MG63 (cell line): ENCODE measurements at places on chromosomes 3 and 15.

GRCh38 chr15:77033729-77034671 is 36.9 kb downstream of the TSPAN3 start:
- no peak for DNase-seq

DNA sequence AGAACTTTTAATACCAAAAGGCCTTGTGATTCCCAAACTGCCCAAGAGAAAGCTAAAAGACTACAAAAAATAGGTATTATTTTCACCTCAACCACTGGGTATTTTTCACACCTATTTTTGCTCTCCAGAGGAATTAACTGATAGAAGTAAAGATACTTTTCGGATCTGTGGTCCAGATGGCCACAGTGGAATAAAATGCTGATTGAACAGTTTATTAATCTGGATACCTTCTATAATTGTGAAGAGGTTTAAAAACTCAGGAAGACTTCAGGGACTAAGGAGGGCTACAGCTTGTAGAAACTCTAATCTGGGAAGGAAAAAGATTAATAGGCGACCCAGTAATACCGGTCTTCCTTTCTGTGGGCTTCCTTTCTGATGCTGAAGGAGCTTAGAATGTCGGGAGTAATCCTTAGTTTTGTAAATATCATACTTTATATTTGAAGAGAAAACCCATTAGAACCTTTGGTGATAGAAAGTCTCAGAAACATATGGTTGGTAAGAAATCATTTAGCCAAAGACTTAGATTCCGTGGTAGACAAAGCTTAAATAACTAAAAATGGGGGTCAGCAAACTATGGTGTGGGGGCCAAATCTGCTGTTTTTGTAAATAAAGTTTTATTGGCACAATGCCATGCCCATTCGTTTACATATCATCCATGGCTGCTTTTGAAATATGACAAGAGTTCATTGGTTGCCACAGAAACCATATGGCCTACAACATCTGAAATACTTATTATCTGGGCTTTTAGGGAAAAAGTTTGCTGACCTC is 47.8 kb downstream of the TTC23 start:
- no peak for DNase-seq

- DNase-seq, result no peak
These were observed 828.0 kb upstream of the DPPA4 start for GRCh38 chr3:110165370-110165743.

- no peak for DNase-seq
These were observed 323.8 kb upstream of the DNAJC19 start for GRCh38 chr3:181313335-181313734.

- DNase-seq, result no peak
These were observed 33.4 kb downstream of the RPN1 start for GRCh38 chr3:128617270-128617556.

DNA sequence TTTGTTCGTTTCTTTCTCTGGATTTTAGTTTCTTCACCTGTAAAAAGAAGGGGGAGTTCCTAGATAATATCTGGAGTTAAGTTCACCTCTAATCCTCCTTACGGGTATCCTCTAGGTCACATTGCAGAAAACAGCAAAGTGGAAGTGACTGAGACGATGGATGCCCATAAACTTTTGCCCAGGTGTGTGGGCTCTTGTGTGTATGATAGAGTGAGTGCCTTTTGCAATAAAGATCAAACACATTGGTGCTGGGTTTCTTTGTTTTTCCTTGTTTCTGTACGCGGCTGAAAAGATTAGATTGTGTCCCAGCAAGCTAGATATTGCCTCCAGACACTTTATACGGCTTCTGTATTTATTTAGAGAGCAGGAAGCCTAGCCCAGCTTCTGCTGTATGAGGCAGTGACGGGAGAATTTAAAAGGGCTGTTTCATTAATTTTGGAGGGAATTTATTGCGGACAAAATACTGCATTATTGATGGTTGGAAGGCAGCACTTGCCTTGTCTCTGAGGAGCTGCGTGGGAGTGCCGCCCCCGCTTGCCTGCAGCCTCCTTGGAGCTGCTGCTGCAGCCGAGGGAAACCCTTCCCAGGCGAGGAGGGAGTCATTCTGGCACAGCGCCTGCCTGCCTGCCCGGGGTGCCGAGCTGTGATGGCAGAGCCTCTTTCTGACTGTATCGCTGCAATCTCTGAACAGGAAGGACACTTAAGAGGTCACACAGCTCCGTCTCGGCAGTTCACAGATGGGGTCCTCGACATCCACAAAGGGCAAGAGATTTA is 38.5 kb downstream of the PYDC2 start:
- DNase-seq, result peak; percentile 90

DNA sequence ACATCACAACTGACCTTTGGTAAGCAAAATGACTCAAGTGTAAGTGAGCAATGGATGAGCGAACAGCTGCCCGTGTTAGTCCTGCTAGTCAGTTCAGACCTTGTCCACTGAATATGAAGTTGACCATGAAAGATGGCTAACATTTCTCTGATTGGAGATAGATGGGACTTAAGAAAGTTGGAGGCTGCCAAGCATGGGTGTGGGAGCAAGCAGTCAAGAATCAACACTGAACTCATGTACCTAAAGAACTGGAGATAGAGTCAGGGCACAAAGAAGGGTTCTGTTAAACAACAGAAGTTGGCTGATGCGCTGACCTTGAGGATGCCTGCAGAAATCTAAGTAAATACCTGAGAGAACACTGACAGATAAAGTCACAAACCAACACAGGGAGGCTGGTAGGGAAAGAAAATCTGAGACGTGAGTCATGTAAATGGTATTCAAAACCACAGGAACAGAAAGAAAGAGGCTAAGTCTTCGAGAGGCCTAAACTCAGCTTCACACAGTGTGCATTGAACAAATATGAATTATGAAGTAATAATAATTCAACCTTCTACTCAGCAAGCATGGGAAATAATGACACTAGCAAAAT is 30.7 kb upstream of the ANPEP start:
- peak; percentile 48 for DNase-seq

- no peak for DNase-seq
These were observed 24.7 kb downstream of the CEMIP start for GRCh38 chr15:80803580-80804525.

DNA sequence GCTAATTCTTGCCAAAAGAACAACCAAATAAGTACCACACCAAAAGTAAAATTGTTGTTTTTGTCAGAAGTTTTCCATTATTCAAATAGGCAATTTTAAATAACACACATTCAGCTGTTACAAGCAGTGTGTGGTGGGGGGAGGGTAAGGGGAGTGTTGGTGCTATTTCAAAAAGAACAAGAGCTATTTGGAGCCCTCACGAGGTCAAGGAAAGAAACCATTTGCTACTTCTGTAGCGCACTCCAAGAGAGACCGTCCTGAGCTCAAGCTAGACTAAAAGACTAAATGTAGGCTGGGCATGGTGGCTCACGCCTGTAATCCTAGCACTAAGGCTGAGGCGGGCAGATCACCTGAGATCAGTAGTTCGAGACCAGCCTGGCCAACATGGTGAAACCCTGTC is 21.2 kb upstream of the IGF2BP2 start:
- no peak for DNase-seq

GRCh38 chr15:70588613-70589012 is 174.7 kb downstream of the UACA start:
- no peak for DNase-seq

DNA sequence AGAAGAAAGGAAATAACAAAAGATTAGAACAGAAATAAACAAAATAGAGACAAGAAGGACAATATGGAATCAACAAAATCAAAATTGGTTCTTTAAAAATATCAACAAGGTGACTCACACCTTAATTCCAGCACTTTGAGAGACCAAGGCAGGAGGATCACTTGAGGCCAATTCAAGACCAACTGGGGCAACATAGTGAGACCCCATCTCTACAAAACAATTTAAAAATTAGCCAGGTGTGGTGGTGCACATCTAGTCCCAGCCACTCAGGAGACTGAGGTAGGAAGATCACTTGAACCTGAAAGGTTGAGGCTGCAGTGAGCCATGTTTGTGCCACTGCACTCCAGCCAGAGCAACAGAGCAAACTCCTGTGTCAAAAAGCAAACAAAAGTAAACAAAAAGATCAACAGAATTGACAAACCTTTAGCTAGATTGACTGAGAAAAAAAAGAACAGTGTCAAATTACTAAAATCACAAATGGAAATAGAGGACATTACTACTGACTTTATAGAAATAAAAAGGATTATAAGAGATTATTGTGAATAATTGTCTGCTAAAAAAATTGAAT is 190.7 kb upstream of the CGNL1 start:
- DNase-seq, result no peak

DNA sequence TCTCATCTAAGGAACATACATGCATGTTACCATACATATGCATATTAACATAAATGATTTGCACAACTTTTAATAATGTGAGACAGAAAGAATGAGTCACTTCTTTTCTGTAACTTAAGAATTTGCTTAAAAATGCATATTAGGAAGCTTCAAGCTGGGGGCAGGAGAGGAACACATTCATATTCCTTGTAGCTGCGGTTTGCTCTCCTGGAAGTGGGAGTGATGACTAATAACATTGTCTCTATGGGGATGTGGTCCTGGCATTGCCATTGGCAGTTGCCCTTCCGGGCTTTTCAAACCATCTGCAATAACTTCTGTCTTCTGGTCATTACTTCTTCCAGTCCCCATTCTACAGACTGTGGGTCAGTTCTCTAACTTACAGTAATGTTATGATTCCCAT is 15.6 kb downstream of the CHST2 start:
- peak; percentile 85 for DNase-seq

DNA sequence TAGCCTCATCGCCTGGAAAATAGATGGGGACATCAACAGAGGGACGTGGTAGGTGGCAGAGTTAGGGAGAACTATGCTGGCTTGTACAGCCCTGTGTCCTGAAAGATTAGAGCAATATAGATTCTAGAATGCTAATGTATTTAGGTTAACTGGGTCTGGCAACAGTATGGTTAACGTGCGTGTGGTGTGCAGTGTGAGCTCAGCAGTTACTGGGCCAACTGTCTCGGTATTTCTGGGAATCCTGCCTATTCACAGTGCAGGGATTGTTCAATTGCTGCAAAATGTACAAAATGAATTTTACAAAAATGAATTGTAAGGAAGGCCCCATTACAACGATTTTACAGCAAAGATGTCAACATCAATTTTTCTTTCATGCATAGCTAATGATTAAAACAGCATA is 20.6 kb downstream of the MEIS2 start:
- DNase-seq, result peak; percentile 56

DNA sequence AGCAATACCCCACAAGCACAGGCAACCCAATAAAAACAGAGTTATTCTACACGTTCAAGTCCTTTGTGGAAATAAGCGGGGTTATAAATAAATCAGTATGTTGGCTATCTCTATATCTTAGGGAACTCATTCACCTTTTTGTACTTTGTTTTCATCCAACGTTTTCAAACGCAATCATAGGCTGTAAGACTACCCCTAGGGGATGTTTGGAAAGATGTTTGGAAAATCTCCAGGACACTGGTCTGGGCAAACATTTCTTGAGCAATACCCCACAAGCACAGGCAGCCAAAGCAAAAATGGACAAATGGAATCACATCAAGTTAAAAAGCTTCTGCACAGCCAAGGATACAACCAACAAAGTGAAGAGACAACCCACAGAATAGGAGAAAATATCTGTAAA is 70.1 kb downstream of the CLDN11 start:
- DNase-seq, result no peak

DNA sequence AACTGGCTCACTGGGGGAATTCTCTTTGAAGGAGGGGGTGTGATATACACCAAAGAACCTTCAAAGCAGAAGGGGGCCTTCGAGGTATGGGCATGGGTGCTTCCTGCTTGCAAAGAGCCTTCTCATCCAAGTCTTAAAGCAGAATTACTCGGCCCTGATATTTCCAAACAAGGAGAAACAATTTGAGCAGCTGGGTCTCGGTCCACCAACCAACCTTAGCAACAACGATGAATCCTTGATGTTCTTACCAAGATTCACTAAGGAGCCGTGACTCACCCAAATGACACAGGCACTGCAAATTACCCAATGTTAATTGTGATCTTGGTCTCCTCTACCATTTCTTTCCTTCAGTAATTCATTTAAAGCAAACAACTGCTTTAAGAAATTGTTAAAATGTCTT is 7.7 kb downstream of the HOMER2 start:
- peak; percentile 42 for DNase-seq

DNA sequence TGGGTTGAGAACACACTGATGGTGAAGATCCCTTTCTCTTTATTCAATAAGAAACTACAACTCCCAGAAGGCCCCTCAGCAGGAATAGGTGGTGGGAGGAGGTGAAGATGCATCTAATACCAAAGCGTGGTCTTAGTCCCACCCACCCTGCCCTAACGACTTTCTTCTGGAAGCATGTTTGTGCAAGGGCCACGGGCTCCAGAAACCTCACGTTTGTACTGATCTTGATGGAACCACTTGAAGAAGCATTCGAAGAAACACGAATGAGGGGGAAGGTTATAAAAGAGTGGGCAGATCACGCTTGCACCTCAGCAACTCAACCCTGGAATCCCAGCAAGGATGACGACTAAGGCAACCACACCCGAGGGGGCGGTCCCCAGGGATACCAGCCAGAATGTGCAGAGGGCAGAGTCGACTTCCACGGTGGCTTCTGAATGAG is 10.6 kb upstream of the SLC25A36 start:
- no peak for DNase-seq

DNA sequence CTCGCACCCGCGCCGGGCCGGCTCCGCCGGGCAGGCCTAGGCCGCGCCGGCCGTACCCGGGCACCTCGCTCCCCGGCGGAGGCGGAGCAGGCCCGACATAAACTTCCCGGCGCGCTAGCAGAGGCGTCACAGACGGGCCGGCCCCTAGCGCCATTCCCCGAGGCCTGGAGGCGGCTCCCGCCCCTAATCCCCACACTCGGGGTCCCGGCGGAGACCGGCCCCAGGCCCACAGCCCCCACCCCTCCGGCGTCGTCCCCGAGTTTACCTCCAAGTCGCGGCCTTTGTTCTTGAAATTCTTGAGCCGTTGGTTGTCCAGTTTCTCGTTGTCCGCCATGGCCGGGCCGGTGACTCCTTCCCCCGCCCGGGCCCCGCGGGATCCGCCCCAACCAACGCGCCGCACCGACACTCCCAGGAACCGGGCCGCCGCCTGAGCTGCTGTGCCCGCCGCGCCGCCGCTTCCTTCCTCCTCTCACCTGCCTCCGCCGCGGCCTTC is 376 bp downstream of the KPNA4 start:
- peak; percentile 74 for DNase-seq

DNA sequence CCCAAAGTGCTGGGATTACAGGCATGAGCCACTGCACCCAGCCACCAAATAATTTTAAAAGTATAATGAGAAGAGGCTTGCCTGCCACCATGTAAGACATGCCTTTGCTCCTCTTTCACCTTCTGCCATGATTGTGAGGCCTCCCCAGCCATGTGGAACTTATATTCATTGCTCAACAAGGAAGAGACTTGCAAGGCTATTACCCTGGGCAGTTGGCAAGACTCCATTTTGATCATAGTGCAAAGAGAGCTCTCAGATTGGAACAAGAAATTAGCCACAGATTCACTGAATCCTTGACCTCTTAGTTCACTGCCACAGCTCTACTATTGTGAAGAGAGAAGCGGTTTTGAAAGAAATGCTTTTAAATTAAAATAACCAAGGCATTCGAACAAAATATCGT is 6.1 kb downstream of the SCAP start:
- DNase-seq, result no peak
